Coronary artery (tissue), 2 donors: ENCODE measurements at places on chromosomes 4 and X.

GRCh38 chr4:124212815-124213630 lies 499.5 kb downstream of the ANKRD50 start:
- DNase-seq, result no peak

- no peak for DNase-seq
These were observed 434 bp upstream of the TMEM255A start for GRCh38 chrX:120311727-120312063.

DNA sequence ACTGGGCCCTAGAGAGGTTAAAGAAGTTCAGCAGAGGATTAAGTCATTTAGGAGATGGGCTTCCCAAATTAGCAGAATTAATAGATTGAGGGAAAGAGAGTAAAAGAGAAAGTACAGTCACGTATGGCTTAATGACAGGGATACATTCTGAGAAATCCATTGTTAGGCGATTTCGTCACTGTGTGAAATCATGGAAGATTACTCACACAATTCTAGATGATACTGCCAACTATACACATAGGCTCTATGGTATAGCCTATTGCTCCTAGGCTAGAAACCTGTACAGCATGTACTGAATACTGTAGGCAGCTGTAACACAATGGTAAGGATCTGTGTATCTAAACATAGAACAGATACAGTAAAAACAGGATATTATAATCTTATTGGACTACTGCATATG lies 180.6 kb downstream of the RNF150 start:
- no peak for DNase-seq

DNA sequence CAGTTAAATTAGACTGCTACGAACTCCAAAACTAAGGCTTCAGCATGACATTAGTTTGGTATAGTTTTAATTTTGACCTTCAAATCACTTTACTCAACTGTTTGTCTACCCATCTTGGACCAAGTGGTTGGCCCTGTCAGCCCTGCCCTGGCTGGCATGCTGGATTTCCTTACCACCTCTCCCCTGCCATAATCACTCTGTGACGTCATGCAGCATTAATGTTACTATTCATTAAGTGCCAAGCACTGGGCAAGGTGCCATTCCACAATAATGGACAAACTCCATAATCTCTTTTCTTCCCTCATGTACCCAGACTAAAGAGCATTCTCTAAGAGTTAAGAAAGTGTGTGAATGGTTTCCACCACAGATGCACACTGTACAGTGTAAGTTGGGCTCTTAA lies 277.0 kb upstream of the INTU start:
- DNase-seq, result no peak

GRCh38 chr4:25303578-25303977 lies 9.0 kb upstream of the ZCCHC4 start:
- DNase-seq, result no peak

DNA sequence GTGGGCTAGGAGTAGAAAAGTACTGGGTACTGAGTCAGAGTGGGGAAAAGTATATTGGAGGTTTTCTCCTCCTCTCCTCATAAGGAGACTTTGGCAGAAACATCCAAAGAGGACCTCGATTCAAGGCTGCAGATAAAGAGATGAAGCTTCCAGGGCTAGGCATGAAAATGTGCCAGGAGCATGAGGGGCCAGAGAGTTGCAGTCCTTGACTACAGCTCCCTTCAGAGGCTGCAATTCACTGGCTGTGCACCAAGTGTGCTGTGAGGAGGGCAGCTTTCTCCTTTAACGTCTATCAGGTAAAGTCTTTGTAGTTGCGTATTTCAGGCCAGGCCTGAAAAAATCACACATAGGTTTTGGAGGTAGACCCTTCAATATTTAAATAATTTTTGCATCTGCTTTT lies 174.9 kb upstream of the VEGFC start:
- no peak for DNase-seq

DNA sequence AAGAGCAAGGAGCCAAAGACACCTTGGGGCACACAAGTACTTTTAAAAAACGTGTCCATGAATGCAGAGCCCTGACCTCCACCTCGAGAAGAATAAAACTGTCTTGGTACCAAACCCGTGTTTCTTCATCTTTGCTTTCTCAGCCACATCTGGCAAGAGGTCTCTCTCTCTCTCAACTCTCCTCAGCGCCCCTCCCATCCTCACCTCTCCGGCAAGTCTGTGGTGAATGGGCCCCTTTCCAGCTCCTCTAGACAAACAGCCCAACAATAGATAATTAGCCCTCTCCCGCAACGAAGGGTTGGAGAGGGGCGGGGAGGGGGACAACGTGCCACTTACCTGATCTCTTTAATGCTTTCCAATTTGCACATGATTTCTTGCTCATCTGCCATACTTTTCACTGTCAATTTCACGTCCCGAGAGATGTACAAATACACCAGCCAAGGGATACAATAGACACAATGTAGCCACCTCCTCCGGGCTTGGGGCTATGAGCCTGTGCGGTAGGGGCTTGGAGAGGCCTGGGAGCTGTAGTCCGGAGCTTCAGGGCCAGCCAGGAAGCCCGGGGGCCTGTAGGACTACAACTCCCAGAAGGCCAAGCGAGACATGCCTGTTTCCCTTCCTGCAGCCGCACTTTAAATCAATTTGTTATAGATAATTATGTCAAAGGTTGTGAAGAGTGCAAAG lies at the start of gene ZC4H2:
Gene ZC4H2 (minus strand): TSS at position 462 of the 684 bp plus-strand sequence. CDS start 73 bp downstream, at position 389.
- peak; percentile 77 for DNase-seq

- DNase-seq, result no peak
These were observed 274.7 kb downstream of the GLUD2 start for GRCh38 chrX:121322159-121322558.

DNA sequence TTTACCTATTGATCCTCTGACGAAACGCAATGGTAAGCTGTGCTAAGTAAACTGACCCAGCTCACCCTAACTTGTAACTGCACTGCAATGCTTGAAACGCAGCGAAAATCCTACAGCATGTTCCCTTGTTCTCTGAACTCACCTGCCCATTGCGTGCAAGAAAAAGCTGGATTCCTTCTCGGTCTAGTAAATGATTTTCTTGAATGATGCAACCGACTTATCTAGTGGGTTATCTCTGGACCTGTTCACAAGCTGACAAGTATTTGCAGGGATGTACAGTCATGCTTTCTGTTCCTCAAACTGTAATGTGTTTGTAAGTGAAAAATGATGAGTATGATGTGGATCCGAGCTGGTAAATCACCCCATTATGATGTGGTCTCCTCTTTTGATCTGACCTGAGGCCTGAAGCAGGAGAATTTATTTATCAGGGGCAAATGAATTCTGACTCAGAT lies 140.1 kb downstream of the BTC start:
- DNase-seq, result no peak

- no peak for DNase-seq
These were observed 1515.7 kb upstream of the TENM3 start for GRCh38 chr4:180727478-180727877.

GRCh38 chr4:110477836-110478235 lies 1.9 kb downstream of the ENPEP start:
- no peak for DNase-seq

DNA sequence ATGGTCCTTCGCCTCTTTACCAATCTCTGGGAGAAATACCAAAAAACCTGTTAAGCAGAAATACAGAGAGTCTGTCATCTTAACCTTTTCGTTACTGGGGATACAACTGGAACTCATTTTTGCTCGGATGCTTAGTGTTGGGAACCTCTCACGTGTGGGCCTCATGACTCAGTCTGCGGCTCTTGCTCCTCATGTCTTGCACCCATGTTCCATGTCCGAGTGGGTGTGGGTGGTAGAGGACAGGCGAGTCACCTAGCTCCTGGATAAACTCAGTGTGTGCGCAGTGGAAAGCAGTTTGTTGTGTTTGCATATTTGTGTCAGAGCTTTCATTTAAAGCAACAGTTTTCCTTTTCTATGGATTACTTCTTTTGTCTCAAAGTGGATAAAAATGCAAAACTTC lies 70.6 kb downstream of the TNIP2 start:
- no peak for DNase-seq

DNA sequence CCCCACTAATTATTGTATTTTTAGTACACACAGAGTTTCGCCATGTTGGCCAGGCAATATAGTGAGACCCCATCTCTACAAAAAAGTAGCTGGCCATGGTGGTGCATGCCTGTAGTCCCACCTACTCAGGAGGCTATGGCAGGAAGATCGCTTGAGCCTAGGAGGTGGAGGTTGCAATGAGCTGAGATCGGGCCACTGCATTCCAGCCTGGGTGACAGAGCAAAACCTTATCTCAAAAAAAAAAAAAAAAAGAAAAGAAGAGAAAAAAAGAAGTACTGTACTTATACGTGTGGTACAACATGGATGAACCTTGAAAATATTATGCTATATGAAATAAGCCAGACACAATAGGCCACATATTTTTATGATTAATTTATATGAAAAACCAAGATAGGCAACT lies 9.9 kb upstream of the WDR45 start:
- DNase-seq, result no peak

DNA sequence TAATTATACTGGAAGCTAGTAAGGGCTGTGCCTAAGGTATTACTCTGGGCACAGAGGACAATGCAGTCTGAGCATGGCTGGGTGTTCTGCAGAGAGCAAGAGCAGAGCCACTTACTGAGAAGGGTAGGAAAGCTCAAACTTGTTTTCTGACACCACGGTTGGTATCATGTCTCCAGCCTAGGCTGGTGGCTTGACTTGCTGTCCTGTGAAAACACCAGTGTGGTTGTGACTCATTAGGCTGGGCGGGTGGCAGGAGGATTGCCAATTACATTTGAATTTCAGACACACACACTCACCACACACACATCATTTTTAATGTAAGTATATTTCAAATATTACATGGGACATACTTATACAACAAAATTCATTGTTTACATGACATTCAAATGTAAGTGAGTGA lies 19.7 kb upstream of the MTM1 start:
- no peak for DNase-seq

- DNase-seq, result no peak
These were observed 174.2 kb upstream of the HCCS start for GRCh38 chrX:10936976-10937375.

DNA sequence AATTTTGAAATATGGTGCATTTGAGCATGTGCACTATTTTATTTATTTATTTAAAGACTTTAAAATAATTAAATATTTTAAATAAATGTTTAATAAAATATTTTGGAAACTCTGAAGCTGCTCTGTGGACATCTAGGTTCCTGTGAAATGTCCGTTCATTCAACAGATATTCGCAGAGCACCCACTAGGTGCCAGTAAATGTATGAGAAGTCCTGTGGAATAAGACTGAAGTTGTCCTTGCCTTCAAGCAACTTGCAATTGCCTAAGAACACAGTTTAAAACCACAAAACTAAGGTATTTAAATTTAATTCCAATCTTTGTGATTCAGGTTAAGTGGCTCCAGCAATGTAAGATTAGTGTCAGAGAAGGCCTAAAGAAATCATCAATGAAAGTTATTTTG lies 306.7 kb downstream of the GBA3 start:
- no peak for DNase-seq

DNA sequence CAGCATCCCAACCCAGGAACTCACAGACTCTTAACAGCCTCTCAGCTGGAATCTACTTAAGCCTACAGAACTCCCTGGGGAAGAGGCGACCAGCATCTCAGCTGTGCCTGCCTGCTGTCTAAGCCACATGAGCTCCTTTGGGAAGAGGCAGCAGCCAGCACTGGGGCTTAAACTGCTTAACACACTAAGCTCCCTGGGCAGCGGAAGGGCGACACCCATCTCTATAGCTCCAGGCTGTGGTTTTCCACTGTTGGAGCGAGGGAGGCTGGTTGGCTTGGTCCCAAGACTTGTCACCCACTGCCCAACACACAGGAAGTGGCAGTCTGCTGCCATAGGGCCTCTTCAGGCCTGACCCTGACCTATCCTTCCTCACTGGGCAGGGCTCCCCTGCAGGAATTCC lies 1544.1 kb upstream of the ADGRL3 start:
- no peak for DNase-seq

DNA sequence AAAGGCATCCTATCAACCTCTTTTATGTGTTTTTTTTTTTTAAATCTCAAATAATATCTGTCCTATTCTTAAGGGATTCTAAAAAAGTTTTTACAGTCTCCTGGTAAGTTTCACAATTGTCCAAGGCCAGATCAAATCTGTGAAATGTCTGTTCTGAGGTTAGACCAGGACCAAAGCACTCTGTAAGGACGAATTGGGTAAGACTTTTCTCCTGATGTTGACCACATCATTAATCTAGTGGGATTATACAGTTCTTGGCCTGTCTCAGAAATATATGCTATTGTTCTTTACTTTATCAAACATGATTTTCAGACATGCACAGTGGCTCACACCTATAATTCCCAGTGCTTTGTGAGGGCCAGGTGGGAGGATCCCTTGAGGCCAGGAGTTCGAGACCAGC lies 45.8 kb upstream of the TMEM131L start:
- no peak for DNase-seq

DNA sequence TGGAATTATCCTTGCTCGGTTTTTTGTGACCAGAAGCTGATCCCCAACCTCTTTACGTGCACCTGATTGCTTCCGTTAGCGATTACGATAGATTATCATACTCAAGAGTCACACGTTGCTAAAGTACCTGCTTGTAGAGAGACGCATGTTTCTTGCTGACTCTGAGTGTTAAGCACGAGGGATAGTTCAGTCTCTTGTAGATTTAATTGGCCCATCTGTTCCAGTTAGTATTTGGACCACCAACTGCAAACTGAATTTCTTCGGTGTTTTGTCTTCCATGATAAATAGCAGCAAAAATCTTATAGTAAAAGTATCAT lies 516 bp upstream of the COX18 start:
- no peak for DNase-seq
